ENCODE measurements at places on chromosomes 16 and 17. TPM values are rescaled to one million over a fixed set of nuclear protein-coding genes. Genes with fewer than 3 reads are reported as not detected.

CCL5 gene
- total RNA-seq, result 0.83 TPM

DNA sequence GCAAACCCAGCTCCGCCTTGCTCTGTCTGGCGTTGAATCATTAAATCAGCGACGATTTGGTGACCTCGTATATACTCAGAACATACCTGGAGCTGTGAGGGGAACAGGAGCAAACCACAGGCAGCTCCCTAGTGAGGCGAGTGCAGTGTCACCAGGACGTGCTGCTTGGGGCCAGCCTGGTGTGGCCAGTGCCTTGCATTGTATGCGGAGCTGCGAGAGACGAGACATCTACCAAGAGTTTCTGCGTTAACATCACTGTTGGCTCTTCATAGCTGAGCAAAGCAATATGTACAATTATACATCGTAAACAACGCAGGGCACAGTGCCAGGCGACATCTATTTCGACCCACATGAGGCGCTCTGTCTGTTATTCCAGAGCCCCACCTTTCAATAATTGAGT is 27.9 kb downstream of the MINK1 start:
- no peaks in the 10 kb centered on the region for H3K27me3 ChIP-seq
- H3K4me1 ChIP-seq, result peaks cover 46% of the 10 kb centered on the region

DNA sequence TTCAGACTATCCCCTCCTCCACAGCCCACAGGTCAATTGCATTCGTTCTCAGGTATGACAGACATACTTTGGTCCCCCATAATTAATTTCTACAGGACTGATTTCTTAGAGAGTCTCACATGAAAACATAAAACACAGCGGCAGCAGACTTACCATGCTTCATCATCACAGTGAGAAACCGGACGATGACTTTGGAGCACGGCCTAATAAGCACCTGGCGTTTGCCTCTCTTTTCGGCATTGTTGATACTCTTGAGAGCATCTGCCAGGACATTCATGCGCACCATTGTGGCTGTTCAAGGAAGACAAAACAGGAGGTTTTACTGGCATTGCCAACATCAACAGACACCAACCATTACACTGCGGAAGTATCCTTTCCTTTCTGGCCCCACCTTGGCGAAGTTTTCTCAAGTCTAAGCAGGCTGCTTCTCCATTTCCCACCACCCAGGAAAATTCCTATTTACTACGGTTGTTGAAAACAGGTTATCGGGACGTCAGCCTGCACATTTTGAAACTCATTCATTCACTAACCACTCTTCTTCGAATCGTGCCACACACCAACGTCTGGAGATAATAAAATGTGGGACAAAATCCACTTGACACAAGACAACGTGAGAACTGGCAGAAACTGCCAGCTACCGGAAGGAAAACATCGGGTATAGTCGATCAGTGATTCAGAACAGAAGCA is 1.2 kb downstream of the RPS15A start:
- no peaks in the 10 kb centered on the region for H3K27me3 ChIP-seq
- H3K4me3 ChIP-seq, result peak overlapping the region; percentile 70
- no peak overlapping the region for H3K27ac ChIP-seq
- H3K36me3 ChIP-seq, result peaks cover 38% of the 10 kb centered on the region
- peaks cover 29% of the 10 kb centered on the region for H3K4me1 ChIP-seq

DNA sequence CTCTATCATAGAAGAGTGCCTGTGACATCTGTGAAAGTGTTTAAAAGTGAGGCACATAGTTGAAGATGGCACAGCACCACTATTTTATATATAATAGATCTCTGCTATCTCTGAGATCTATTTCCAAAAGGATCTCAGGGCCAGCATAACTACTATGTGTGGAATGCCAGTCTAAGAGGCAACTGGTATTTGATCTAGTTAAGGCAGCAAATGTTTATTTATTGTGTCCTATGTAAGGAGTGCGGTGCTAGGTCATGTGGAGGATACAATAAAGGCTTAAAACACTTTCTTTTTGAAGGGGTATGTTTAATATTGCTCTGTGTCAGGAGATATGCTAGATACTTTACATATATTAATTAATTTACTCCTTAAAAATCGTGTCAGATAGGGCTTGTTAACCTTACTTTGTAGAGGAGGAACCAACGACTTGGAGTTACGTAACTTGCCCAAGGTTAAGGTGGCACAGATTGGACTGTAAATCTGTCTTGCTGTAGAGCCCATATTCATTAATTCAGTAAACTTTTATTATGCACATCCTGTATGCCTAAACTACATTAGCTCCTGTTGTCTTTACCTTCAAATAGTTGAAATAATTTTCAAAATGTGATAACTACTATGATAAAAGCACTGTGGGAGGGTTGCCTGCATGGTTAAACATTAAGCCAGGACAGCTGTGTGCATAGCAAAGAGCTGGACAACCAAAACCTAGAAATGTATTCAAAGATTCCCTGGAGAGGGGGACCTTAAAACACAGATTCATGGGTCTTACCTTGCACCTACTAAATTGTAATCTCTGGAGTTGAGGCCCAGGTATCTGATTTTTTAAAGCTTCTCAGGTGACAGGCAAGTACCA is 83.3 kb downstream of the NLK start:
- H3K4me3 ChIP-seq, result no peak overlapping the region
- no peaks in the 10 kb centered on the region for H3K27me3 ChIP-seq
- no peak for DNase-seq
- no peak overlapping the region for H3K27ac ChIP-seq
- no peaks in the 10 kb centered on the region for H3K36me3 ChIP-seq

GRCh38 chr17:4023220-4023619 is 59.0 kb upstream of the ATP2A3 start:
- H3K4me1 ChIP-seq, result no peaks in the 10 kb centered on the region
- H3K36me3 ChIP-seq, result peaks cover 56% of the 10 kb centered on the region
- H3K27ac ChIP-seq, result no peak overlapping the region
- no peaks in the 10 kb centered on the region for H3K27me3 ChIP-seq

GRCh38 chr16:47037746-47038458 is 64.4 kb upstream of the DNAJA2 start:
- H3K4me3 ChIP-seq, result peak overlapping the region; percentile 42
- peaks cover 12% of the 10 kb centered on the region for H3K4me1 ChIP-seq
- H3K27me3 ChIP-seq, result no peaks in the 10 kb centered on the region
- H3K27ac ChIP-seq, result no peak overlapping the region
- DNase-seq, result peak; percentile 94

GRCh38 chr16:675884-676564 is 553 bp downstream of the RHBDL1 start:
- no peak overlapping the region for H3K27ac ChIP-seq
- no peak for DNase-seq
- peaks cover 40% of the 10 kb centered on the region for H3K4me1 ChIP-seq
- peaks cover 76% of the 10 kb centered on the region for H3K36me3 ChIP-seq

DNA sequence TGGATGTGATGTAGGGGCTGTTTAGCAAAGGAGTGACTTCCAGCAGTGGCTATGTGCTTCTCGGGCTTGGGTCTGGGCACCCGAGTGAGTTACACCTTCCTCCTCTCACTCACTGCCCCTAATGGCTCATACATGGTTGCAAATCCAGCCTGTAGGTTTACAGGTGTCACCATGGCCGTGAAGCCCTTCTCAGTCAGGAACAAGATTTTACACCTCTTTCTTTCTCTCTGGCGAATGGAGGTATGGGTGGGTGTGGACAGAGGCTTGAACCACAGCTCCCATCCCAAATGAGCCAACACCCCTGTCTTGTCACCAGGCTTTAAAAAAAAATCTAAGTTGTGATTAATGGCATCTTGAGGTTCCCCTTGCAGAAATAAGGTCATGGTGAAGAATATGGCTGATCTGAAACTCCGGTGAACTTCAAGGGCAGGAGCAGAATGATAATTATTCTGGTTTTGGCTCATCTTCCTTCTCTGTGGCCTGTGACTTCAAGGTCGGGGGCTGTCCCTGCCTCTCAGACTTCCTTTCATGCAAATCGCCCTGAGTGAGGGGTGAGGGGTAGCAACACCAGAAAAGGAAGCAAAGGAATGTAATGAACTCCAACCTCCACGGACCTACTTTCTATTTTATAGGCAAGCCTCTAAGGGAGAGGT is 331.2 kb downstream of the MAF start:
- H3K27ac ChIP-seq, result no peak overlapping the region
- DNase-seq, result no peak
- no peaks in the 10 kb centered on the region for H3K4me1 ChIP-seq
- no peaks in the 10 kb centered on the region for H3K36me3 ChIP-seq
- no peak overlapping the region for H3K4me3 ChIP-seq

Measured in spinal cord (tissue), 10 donors.